ENCODE measurements at places on chromosomes 5 and 9. TPM values are rescaled to one million over a fixed set of nuclear protein-coding genes. Genes with fewer than 3 reads are reported as not detected.

Gene FCN1
- not detected for total RNA-seq

Gene NR2F1
- total RNA-seq: 98.7 TPM

Gene CNTNAP3B
- 87.2 TPM for total RNA-seq

Gene TMEM232
- 0.37 TPM for total RNA-seq

Gene RGS7BP
- total RNA-seq: 0.17 TPM

Gene PCA3
- under 0.01 TPM for total RNA-seq

Gene SARDH
- total RNA-seq: 0.37 TPM

Gene ADAM19
- total RNA-seq: 43.7 TPM

Gene PHYHD1
- 0.85 TPM for total RNA-seq

Gene ZNF883
- total RNA-seq: 0.60 TPM

Gene OR13C3
- not detected for total RNA-seq

Gene DOK3
- total RNA-seq: 2.0 TPM

Gene ZDHHC11
- 0.33 TPM for total RNA-seq

Gene PCDH12
- 60.9 TPM for total RNA-seq

Gene GABRA6
- total RNA-seq: not detected

Gene DAPK1
- 51.6 TPM for total RNA-seq

Gene AGXT2
- not detected for total RNA-seq
